ENCODE measurements at places on chromosomes 16 and 17.

GRCh38 chr16:2045965-2046892, 1.4 kb downstream of the NTHL1 start:
- DNase-seq = no peak

DNA sequence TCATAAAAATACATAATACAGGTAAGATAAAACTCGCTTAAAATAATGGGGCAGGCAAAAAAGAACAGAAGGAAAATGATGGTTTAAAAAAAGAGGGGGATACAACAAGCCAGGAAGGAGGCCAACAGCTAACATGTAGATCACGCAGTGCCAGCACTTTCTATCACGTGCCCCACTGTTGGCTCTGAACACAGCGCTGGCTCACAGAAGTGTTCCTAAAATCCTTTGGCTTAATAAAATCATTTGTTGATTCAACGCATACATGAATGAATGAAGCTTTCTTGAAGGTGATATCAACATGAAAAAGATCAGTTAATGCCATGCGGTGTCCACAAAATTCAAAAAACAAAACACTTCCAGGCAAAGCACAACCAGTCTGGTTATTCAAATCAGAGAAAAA, 8.5 kb downstream of the ITGAE start:
- DNase-seq = no peak

DNA sequence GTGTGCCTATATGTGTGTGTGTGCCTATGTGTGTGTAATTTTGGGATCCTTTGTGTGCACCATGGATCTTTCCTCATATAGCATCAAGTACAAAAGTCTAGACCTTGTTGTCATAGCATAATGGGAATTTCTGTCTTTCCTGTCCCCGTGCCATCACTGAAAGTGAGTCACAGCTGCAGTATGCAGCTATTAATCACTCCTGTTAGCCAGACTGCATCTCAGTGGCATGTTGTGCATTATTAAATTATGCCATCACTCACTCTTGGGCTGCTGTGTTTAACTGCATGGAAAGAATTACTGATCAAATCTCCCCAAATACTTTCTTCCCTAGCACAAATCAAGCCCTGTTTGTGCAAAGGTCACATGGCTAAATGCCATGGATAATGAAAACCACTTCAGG, 92.4 kb downstream of the CBLN1 start:
- DNase-seq = no peak

DNA sequence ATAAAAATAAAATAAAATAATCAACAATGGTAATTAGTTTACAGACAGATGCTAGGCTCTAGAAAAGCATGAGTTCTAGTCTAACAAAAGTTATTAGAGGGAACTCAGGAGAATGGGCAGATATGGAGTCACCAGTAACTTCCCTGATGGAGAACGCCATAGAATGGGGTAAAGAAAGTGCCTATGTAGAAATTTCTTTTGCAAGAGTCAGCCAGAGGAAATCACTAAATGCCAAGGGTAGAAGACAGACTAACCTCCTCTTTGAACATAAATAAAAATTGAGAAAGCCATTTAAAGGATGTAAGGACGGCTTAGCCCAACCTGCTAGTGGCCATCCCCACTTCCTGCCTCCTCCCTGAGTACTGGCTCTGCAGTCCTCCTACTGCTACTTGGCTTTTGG, 141.6 kb downstream of the VPS53 start:
- DNase-seq = no peak

All from NCI-H2081 (cell line).